ENCODE measurements at places on chromosomes 1 and 21. TPM values are rescaled to one million over a fixed set of nuclear protein-coding genes. Genes with fewer than 3 reads are reported as not detected.

GRCh38 chr1:87167157-87167789, 161.4 kb upstream of the LMO4 start:
- DNase-seq, result no peak
- H3K4me1 ChIP-seq, result no peaks in the 10 kb centered on the region
- H3K4me3 ChIP-seq, result no peak overlapping the region
- H3K27me3 ChIP-seq, result no peaks in the 10 kb centered on the region

- H3K4me3 ChIP-seq, result no peak overlapping the region
- no peak overlapping the region for H3K27ac ChIP-seq
- no peaks in the 10 kb centered on the region for H3K4me1 ChIP-seq
- H3K36me3 ChIP-seq, result no peaks in the 10 kb centered on the region
These were observed 91.5 kb upstream of the ARTN start for GRCh38 chr1:43842175-43842498.

Gene ERICH3
- total RNA-seq, result 0.06 TPM

Gene USH2A
- total RNA-seq, result not detected

Gene ATP8B2
- 36.6 TPM for total RNA-seq

Data from left lung (tissue), 14 donors.